ENCODE measurements at places on chromosomes 4 and X.
A peak's percentile ranks its signal among the peaks of the same experiment; 100 is the strongest.

- no peak for DNase-seq
Observed at GRCh38 chrX:78105944-78106650, 2.0 kb downstream of the PGK1 start.

- DNase-seq: no peak
Observed at GRCh38 chrX:153880440-153880815, 5.5 kb downstream of the L1CAM start.

DNA sequence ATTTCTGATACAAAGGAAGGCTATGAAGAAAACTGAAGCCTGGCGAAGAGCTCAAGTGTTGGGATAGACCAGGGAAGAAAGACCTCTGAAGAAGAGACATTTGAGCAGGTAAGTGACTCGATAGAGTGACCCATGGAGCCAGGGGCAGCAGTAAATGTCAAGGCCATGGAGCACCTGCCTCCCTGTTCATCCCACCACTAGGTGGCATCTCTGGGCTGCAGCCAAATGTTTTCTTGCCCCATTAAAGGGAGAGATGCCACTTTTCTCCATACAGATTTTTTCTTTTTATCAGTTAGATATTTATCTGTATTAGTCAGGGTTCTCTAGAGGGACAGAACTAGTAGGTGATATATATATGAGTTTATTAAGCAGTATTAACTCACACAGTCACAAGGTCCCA lies 4.9 kb upstream of the ZNF81 start:
- DNase-seq: peak; percentile 27

DNA sequence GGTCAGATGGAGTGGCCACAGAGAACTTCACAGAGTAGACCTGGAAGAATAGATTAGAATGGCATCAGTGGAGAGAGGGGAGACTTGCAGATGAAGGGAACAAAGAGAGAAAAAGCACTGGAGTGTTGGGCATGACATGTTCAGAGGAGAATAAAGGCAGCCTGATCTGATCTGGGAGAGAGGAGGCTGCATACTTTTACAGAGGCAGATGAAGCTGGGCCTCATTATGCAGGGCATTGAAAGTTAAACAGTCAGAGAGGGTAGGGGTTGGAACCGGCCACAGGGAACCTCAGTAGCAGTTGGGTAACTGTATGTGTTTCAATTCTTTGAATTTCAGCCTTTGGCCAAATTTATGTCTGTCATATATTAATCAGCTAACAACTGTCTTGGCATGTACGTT lies 61.2 kb downstream of the SH3BGRL start:
- DNase-seq: no peak

- no peak for DNase-seq
Observed at GRCh38 chrX:108557580-108557979, 117.9 kb downstream of the COL4A5 start.

DNA sequence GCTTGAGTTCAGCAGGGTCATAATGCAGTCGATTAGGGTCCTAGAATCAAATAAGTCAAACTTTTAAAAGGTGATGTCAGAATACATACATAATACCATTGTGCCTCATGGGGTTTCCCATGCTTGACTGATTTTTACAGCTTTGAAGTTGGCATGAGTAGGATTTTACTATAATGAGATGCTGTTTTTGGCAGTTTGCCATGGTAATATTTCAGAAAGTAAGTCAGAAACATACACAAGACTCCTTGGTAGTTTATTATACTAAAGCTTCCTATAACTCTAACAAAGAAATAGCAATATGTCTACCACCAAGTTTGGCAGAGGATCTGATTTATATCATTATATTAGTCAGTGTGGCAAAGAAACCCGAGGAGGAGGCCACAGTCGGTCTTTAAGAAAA lies 45.2 kb downstream of the PHKA2 start:
- no peak for DNase-seq

DNA sequence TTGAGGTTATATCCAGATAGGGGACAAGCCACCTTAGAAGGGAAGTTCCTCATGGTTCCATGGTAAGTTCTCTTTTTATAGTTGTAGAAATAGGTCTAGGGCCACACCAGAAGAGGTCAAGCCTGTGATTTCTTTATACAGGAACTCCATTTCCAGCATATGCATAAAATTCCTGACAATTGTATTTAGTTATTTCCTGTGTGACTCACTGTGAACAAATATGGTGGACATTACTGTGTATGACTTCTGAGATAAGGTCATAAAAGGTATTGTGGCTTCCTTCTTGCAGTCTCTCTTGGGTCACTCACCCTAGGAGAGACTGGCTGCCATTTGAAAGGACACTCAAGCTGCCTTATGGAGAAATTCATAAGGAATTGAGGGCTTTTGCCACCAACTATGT lies 2.2 kb upstream of the C4orf36 start:
- DNase-seq: no peak

DNA sequence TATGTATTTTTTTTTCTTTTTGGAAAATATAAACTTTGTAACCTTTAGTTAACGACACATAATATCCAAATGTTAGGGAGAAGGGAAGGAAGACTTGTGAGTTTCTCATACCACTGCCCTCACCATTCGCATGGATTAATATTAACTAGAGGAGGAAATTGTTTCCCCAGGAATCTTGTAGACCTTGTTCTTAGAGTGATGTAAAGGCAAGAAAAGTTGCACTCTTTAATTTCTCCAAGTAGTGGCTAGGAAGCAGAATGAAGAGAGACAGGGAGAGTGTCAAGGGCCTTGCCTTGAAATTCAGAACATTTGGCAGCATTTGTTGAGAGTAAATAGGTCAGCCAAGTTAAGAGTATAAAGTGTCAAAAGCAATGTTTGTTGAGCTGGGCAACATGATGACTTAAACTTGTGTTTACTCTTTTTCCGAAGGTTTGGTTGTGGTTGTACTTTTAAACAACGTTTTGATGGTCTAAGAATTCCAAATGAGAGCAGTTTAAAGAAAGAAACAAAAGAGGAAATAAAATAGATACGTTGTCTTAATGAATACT lies 105.7 kb downstream of the TENM3 start:
- DNase-seq: no peak

GRCh38 chrX:104195013-104195412 lies 28.8 kb downstream of the FAM199X start:
- DNase-seq: no peak

DNA sequence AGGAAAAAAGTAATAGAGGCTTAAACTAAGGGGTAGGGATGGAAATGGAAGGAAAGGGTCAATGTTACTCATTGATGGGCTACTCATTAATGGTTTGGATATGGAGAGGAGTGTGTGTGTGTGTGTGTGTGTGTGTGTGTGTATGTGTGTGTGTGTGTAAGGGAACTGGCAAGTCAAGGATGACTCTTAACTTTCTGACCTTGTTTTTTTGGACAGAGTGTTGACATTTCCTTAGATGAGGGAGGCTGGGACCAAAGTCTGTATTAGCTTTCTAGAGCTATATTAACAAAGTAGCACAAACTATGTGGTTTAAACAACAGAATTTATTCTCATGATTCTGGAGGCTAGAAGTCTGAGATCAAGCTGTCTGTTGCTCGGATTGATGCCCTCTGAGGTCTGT lies 202.7 kb downstream of the GBA3 start:
- DNase-seq: no peak

DNA sequence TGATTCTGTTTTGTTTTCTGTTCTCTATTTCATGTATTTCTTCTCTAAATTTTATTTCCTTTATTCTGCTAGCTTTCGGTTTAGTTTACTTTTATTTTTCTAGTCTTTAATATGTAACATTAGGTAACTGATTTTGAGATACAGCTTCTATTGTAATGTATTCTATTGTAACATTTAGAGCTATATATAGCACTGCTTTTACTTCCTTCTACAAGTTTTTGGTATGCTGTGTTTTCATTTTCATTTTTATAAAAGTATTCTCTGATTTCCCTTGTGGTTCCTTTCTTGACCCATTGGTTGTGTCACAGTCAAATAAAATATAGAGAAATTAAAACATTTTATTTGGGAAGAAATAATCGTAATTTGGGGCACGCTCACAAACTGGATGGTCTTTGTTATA lies 13.9 kb upstream of the CT47A1 start:
- no peak for DNase-seq

- no peak for DNase-seq
Observed at GRCh38 chrX:75156531-75156945, 455 bp upstream of the ABCB7 start.

DNA sequence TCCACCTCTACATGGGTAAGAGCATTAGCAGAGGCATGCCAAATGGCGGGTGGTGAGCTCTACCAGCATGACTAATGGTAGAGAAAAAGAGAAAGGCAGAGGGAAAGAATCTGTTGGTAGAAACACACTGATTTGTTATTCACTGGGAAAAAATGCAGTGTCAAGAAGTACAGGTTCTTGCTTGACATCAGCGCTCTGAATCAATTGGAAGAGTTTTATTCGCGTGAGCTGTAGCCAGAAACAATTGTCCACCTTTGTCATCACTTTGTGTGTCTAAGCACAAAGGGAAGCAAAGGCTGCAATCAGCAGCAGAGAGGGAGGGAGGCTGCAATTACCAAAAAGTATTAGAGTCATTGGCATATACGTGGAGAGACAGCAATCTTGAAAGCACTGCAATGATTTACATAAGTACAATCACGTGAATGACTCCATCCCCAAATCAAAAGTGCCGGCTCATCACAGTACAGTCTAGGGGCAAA lies 67.7 kb upstream of the HS3ST1 start:
- DNase-seq: no peak

GRCh38 chrX:55593296-55593695 lies 29.9 kb upstream of the FOXR2 start:
- DNase-seq: no peak

GRCh38 chr4:119933606-119934005 lies 133.0 kb downstream of the MAD2L1 start:
- no peak for DNase-seq

DNA sequence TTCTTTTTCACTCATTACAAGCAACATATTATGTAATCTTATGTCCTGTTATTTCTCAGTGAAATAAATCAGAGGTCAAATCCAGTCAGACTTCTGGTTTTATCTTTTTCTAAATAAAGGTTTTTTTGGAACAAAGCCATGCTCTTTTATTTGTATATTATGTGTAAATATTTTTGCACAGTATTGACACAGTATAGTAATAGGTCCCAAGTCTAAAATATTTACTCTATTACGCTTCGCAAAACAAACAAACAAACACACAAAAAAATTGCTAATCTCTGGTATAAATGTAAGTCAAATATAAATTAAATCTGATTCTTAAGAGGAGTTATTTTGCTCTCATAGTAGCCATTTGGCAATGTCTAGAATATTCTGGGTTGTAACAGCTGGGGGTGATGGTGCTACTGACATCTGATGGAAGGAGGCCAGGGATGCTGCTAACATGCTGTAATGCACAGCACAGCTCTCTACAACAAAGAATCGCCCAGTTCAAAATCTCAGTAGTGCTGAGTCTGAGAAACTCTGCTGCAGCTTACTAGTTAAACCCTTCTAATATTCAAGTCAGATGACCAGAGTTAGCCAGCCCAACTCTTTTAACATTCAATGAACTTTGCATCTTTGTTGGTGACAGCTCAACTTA lies 602.1 kb downstream of the RAB28 start:
- DNase-seq: no peak

GRCh38 chr4:156420623-156421022 lies 467.0 kb upstream of the CTSO start:
- no peak for DNase-seq

DNA sequence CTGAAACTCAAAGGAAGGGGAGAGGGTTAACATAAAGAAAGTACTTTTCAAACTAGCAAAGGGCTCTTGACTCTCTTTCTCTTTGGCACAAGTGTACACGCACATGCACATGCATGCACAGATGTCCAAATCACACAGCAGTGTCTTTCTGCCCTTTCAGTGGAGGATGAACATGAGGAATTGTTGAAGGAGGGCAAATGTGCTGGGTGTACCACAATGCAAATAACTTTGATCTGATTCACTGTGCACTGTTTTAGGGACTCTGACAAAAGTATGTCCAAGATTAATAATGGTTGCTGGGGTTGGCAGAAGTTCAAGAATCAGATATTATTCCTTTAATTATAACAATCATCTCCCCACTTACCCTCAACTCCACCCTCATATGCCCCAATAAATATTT lies 93.8 kb downstream of the GPC4 start:
- DNase-seq: no peak

GRCh38 chr4:169220447-169220846 lies 50.3 kb downstream of the SH3RF1 start:
- DNase-seq: no peak

DNA sequence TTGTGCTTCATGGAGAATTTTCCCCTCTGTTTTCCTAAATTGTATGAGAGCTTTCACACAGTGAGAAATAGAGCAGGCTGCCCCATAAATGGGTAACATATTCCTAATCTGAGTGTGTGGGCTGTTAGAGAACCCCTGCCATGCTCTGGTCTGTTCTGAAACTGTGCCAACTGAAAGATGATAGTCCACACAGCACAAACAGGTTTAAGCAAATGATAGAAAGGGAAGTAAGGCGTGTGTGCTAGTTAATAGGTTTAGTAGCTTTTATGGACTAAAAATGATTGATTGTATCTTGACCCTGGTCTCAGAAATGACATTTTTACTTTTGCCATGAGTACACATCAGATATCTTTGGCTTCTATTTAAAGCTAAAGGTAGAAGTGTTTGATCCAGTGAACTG lies 106.2 kb downstream of the PRRG1 start:
- DNase-seq: no peak

DNA sequence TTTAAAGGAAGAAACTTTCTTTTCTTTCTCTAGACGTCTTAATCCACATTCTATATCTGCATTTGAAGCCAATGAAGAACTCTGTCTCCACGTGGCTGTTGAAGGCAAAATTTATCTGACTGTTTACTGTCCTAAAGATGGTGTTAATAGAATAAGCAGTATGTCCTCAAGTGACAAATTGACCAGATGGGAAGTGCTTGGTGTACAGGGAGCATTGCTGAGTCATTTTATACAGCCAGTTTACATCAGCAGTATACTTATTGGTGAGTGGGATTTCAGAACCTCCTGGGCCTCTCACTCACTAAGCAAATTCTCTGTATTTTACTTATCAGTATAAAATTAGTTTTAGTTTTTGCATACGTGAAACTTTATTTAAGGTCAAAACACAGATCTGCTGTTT lies 33.7 kb downstream of the ADAD1 start:
- no peak for DNase-seq

- DNase-seq: no peak
Observed at GRCh38 chrX:129511689-129512088, 11.6 kb downstream of the SMARCA1 start.

- no peak for DNase-seq
Observed at GRCh38 chr4:186765673-186766546, 42.3 kb upstream of the FAT1 start.

- DNase-seq: no peak
Observed at GRCh38 chr4:21126014-21126512, 425.8 kb downstream of the PACRGL start.

GRCh38 chr4:75696071-75696470 lies 22.9 kb upstream of the G3BP2 start:
- no peak for DNase-seq

GRCh38 chr4:148116264-148116663 lies 325.9 kb downstream of the NR3C2 start:
- DNase-seq: no peak

DNA sequence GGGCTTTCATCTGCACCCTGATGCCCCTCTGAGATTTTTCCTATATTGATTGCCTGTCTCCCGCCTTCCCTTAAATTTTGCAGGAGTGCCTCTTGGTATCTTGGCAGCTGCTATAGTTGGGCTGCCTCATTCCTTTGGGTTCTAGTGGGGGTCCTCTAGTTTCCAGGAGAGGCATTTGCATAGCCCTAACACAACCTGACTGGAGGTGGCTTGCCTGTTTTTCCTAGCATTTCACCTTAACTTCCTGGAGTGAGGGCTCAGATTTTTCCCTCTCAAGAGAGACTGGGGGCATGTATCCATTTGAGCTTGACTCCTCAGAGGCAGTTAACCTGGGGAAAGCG lies 46.0 kb downstream of the UGT2A3 start:
- no peak for DNase-seq

Data from neural crest cell (in vitro differentiated cells).